ENCODE measurements at places on chromosomes 5 and 9.

DNA sequence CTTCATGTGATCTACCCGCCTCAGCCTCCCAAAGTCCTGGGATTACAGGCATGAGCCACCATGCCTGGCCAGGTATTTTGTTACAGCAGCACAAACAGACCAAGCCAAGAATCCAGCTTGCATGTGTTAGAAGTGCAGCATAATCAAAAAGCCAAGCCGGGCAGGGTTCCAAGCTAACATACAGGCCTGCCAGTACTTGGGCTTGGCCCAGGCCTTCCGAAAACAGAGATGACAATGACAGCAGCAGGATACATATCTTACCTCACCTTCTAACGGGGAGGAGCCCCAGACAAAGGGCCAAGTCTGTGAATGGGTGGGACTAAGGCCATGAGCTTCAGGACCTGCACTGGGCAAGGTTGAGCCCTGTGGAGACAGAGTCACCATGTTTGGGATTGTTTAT lies 91.4 kb upstream of the ZNF462 start:
- no peak for DNase-seq

DNA sequence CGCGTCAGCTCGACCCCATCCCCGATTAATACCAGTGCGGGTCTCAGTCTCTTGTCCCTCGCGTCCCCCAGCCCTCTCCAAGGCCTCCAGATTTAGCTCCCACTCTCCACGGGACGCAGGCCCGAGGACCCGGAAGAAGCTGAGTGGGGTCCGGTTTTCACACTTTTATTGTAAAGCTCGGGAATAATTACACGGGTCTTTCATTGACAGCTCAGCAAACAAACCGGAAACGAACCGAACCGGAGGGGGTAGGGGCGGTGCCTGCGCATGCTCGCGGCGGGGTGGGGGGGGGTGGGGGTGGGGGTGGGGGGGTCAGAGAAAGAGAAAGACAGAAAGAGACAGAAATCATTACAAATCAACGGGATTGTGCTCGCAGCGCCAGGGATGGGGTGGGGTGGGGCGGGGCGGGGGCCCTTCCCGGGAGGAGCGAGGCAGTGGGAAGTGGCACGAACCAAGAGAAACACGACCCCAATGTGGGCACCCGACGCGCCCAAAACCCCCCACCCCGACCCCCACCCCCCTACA lies 27.9 kb downstream of the PCDH1 start:
- DNase-seq: no peak

DNA sequence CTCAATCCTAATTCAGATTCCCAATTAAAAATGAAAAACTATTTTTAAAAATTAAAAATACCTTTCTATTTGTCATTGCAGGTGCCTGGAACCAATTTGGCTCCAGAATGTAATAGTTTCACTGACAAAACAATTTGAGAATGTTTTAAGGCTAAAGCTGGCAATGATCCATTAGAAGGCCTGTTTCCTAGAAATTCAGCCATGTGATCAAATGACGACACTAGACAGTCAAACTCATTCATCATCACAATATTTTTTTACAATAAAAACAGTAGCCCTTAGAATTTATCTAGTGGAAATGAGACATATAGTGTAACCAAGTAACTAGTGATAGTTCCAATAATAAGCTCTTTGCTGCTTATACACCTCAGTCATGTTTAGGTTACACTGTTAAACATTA lies 75.4 kb upstream of the MAP3K1 start:
- DNase-seq: no peak

DNA sequence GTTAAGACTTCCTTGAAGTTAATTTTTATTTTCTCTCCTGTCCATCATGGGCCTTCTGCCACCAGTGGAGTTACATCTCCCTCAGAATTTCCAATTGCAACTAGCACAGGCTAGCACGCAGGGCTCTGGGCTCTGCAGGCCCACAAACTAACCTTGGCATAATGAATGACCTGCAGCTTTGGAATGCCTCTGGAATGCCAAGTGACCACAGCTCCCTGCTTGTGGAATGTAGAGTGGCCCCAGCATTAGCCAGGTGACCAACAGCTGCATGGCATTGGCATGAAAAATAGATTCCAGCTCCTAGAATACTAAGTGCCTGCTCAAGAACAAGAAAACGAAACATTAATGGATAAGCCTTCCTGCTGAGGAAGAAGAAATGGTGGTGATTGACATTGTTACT lies 726.1 kb downstream of the BRINP1 start:
- DNase-seq: no peak

- DNase-seq: no peak
Observed at GRCh38 chr9:4939118-4939561, 45.9 kb upstream of the JAK2 start.

DNA sequence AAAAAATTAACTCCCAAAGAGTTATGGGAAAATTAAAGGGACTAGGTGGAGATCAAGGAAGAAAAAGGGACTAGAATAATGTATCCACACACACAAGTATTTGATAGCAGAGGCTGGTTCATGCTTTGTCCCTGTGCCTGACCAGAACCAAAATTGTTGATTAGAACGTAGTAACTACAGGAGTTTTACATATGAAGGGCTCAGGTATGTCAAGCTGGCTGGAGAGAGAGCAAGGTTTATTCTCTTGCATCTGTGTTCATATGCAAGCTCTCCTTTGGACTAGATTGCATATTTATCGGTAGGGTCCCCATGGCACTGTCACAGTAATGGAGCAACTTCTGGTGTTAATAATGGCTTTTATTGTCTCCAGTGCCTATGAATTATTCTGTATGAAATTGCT lies 239.9 kb upstream of the TRPM3 start:
- DNase-seq: no peak

DNA sequence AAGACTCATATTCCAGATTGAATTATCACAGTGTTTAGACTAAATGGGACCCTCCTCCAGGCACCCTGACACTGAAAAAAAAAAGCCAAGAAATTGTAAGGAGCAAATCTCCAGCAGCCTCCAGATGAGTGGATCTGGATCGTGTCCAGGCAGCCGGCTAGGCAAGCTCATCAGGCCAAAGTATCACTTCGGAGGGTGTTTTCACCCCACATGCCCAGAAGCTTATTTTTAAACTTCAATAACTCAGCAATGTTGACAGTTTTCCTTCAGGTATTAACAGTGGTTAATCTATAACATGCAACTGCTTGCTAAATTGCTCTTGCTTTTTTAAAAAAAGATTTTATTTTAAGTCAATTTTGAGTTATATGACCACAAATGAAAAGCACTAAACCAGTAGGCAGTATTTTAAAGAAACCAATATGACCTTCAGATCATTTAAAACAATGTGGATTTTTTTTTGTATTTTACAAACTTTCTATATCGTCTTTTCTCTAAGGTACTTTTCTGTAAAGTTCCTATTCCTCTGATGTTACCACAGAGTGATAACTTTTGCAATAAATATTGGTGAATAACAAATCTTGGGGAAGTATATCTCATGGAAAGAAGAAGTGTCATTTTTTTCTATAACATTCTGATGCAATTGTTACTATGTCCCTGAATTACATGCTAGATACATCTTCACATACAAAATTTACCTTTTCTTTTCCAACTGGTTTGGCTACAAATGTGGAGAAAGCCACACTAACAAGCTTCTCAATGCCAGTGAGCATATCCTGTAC lies 30.7 kb downstream of the ACOT12 start:
- no peak for DNase-seq
